HCT116 (cell line): ENCODE measurements at places on chromosomes 5 and 9. TPM values are rescaled to one million over a fixed set of nuclear protein-coding genes. Genes with fewer than 3 reads are reported as not detected.

DNA sequence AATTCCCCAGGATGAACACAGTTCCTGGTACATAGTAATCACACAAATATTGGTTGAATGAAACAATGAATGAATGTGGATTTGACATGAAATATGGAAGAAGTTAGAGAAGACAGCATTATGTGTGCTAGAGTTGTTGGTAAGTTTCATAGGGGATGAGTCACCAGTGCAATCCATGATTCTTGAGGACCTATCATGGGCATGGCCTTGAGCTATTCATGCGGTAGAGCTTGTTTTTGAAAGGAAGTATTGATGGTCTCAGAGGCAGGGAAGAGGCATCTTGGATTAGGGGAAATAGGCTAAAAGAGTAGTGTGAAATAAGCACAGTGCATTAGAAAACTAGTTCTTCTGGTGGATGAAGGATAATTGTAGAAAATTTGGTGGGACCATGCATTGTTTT is 22.1 kb downstream of the SPATA31D1 start:
- H3K36me3 ChIP-seq: no peaks in the 10 kb centered on the region
- H3K27me3 ChIP-seq: no peaks in the 10 kb centered on the region
- no peaks in the 10 kb centered on the region for H3K4me1 ChIP-seq
- H3K27ac ChIP-seq: no peak overlapping the region

MOB3B gene
- total RNA-seq: 1.2 TPM

TMEM215 gene
- total RNA-seq: not detected

TXNDC8 gene
- total RNA-seq: not detected

DNA sequence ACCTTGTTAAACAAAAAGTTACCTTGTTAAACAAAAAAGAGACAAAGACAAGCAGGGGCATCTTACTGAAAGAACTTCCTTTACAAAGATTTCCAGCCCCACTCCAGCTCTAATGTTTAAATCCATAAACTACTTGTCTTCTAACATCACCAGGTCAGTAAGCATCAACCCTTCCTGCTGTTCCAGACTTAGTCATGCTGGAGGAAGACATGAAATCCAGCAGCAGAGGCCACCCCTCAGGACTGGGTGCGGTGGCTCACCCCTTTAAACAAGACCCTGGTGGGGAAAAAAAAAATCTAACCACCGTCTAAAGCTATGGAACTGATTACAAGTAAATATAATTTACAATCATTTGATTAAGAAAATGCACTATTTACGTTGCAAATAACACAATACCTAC is 9.1 kb downstream of the PDCL start:
- no peak for DNase-seq
- peaks cover 10% of the 10 kb centered on the region for H3K4me1 ChIP-seq
- no peak overlapping the region for H3K4me3 ChIP-seq
- H3K27me3 ChIP-seq: no peaks in the 10 kb centered on the region

DNA sequence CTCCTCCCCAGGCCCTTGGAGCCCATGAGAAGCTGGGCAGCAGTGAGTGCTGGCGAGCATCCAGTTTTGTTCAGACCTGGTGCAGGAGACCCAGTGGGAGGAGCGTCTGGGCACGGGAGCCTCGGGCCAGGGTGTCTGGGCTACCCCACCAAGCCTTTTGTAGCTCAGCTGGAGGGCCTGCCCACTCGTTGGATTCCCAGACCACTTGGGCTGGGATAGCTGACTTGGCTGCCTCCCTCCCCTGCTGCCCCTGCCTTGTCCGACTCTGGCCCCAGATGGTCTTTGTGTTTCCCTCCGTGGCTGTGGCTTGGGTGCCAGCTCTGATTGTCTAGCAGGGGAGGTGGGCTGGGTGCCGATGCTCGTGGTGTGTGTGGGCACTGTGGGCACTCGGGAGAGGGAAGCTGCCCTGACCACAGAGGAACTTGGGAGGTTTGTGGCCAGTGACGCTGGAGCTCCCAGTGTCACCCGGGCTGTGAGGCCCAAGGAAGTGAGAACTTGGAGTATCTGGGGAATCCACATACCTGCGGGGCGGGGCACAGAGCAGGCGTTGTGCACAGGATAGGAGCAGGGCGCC is 47.3 kb downstream of the WNK2 start:
- no peak for DNase-seq
- no peak overlapping the region for H3K27ac ChIP-seq
- no peaks in the 10 kb centered on the region for H3K27me3 ChIP-seq
- H3K4me3 ChIP-seq: no peak overlapping the region
- peaks cover 24% of the 10 kb centered on the region for H3K4me1 ChIP-seq
- no peaks in the 10 kb centered on the region for H3K36me3 ChIP-seq

DMRT3 gene
- not detected for total RNA-seq

DNA sequence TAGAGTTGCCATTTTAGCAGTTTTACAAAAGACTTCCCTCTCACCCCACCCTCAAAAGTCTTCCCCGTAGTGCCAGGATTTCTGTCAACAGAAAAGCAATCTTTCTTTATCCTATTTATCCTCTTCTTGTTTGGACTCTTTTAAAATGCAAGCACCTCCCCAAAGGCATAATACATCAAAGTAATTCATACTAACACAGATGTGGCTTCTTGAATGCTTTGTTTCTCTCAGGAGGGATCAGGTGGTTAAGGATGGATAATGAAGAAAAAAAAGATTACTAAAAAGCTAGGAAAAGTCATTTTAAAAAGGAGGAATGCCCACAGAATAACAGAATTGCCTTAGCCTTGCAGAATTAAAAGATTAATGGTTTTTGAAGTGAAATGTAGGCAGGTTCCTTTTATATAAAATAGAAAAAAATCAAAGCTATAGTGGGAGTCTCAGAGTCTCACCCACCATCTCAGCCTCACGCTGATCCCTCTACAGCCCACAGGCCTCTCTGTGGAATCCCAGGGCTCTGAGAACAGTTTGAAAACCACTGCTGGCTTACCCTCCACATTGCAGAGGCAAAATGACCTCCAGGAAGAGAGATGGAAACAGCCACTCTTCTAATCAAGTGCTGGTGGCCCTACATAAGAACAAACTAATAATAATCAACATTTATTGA is 102.2 kb downstream of the GCNT1 start:
- no peak for DNase-seq
- no peaks in the 10 kb centered on the region for H3K4me1 ChIP-seq
- H3K36me3 ChIP-seq: no peaks in the 10 kb centered on the region
- no peak overlapping the region for H3K4me3 ChIP-seq
- no peaks in the 10 kb centered on the region for H3K27me3 ChIP-seq

DNA sequence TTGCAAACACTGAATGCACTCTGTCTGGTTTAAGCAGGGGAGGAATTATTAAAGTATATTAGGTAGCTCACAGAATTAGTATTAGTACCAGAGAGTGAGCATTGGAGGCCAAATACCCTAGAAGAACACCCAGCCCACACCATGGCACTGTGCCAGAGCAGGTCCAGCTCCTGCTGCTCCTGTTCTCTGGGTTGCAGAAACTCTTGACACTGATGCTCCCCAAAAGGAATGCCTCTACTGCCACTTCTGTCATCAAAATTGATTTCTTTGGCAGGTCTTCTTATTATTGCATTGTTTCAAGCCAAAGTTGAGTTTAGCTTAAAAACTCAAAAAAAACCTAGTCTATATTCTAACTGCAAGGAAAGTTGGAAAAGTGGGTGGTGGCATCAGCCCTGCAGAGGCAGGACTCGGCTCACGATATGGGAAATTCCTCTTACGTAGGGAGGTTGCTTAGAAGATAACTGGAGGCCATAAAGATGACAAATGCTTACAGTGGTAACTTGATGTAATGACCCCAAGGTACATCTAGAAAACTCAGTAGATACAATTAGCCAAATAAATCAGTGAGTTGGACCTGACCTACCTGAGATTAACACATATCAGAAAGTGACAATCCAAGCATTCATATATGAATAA is 123.4 kb downstream of the CD180 start:
- no peak for DNase-seq
- H3K36me3 ChIP-seq: no peaks in the 10 kb centered on the region
- no peak overlapping the region for H3K4me3 ChIP-seq

IL31RA gene
- total RNA-seq: 0.59 TPM

- H3K36me3 ChIP-seq: no peaks in the 10 kb centered on the region
- peaks cover 5% of the 10 kb centered on the region for H3K4me1 ChIP-seq
- H3K27ac ChIP-seq: no peak overlapping the region
Measured at GRCh38 chr5:132787076-132787475, 10.0 kb upstream of the SEPTIN8 start.

DNA sequence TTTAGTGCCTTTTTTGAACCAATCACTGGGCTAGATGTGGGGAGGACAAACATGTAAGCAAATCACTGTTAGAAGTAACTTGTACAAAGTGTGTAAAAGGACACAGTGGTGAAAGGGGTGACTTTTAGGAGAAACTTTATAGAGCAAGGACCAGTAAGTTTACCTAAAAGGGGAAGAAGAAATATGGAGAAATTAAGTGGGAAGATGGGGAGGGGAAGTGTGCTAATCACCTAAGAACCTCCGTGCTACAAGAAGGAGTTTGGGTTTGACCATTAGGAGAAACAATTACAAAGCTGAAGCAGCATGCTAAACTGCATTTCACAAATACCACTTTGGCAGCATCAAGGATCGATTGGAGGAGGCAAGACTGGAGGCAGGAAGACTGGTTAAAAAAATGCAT is 17.3 kb downstream of the ITGA1 start:
- no peak overlapping the region for H3K27ac ChIP-seq
- peaks cover 25% of the 10 kb centered on the region for H3K4me1 ChIP-seq
- no peaks in the 10 kb centered on the region for H3K27me3 ChIP-seq
- DNase-seq: no peak
- no peak overlapping the region for H3K4me3 ChIP-seq

RALGPS1 gene
- 7.6 TPM for total RNA-seq

- DNase-seq: no peak
- no peak overlapping the region for H3K4me3 ChIP-seq
- H3K27ac ChIP-seq: no peak overlapping the region
- no peaks in the 10 kb centered on the region for H3K4me1 ChIP-seq
- no peaks in the 10 kb centered on the region for H3K27me3 ChIP-seq
Measured at GRCh38 chr9:121024237-121024636, 25.8 kb downstream of the C5 start.

DNA sequence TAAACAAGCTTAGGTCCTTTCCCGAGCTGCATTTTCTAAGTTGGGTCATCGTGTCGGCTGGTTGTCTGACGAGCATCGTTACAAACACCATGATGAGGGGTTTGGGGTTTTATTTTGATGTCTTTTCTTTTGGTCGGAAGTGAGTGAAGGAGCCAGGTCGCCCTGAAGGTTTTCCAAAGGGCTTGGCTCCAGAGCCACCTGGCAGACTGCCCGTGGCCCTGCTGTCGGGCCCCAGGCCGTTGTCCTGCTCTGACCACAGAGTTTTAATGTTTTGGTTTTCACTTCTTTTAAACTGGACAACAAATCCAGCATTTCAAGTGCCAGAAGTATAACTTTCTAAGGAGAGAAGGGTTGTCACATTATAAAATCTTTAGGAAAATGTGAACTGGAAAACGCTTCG is 42.3 kb downstream of the TENT4A start:
- DNase-seq: no peak
- H3K27me3 ChIP-seq: no peaks in the 10 kb centered on the region
- no peak overlapping the region for H3K27ac ChIP-seq
- H3K36me3 ChIP-seq: peaks cover 54% of the 10 kb centered on the region

DNA sequence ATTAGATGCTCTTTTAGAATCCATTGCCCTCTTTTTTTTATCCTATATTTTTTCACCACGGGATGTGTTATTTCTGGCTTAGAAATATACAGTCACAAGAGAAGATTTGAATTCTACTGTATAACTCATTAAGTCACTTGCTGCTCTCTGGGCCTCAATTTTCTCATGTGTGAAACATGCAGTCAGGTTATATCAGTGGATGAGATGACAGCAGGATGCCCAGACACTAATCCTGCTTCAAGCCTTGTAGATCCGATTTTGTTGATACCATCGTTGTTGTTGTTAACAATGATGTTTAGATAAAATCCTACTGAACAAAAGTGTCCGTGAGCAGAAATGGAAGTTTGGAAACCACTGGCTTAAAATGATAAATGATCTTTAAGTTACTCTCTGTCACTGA is 421.9 kb upstream of the DMAC1 start:
- H3K4me3 ChIP-seq: no peak overlapping the region
- H3K36me3 ChIP-seq: no peaks in the 10 kb centered on the region
- no peak overlapping the region for H3K27ac ChIP-seq
- no peak for DNase-seq

- H3K4me1 ChIP-seq: no peaks in the 10 kb centered on the region
- no peak overlapping the region for H3K27ac ChIP-seq
- no peaks in the 10 kb centered on the region for H3K27me3 ChIP-seq
- no peaks in the 10 kb centered on the region for H3K36me3 ChIP-seq
- no peak for DNase-seq
Measured at GRCh38 chr5:81164936-81165335, 68.2 kb upstream of the CKMT2 start.

- H3K27me3 ChIP-seq: no peaks in the 10 kb centered on the region
- H3K27ac ChIP-seq: no peak overlapping the region
- peaks cover 15% of the 10 kb centered on the region; the same call in 1 of the 2 replicates for H3K4me1 ChIP-seq
- DNase-seq: peak; percentile 66
- H3K36me3 ChIP-seq: no peaks in the 10 kb centered on the region
- peak overlapping the region; percentile 51 for H3K4me3 ChIP-seq
Measured at GRCh38 chr5:160439205-160439600, 17.5 kb downstream of the PTTG1 start.

GRCh38 chr5:63822614-63823013 is 139.6 kb downstream of the HTR1A start:
- no peak overlapping the region for H3K4me3 ChIP-seq
- no peaks in the 10 kb centered on the region for H3K27me3 ChIP-seq
- H3K27ac ChIP-seq: no peak overlapping the region
- H3K36me3 ChIP-seq: no peaks in the 10 kb centered on the region
- H3K4me1 ChIP-seq: no peaks in the 10 kb centered on the region

GRCh38 chr5:98349251-98349989 is 424.0 kb upstream of the RGMB start:
- peak; percentile 8 for DNase-seq
- H3K36me3 ChIP-seq: no peaks in the 10 kb centered on the region
- no peak overlapping the region for H3K27ac ChIP-seq
- H3K4me3 ChIP-seq: no peak overlapping the region
- no peaks in the 10 kb centered on the region for H3K4me1 ChIP-seq

DNA sequence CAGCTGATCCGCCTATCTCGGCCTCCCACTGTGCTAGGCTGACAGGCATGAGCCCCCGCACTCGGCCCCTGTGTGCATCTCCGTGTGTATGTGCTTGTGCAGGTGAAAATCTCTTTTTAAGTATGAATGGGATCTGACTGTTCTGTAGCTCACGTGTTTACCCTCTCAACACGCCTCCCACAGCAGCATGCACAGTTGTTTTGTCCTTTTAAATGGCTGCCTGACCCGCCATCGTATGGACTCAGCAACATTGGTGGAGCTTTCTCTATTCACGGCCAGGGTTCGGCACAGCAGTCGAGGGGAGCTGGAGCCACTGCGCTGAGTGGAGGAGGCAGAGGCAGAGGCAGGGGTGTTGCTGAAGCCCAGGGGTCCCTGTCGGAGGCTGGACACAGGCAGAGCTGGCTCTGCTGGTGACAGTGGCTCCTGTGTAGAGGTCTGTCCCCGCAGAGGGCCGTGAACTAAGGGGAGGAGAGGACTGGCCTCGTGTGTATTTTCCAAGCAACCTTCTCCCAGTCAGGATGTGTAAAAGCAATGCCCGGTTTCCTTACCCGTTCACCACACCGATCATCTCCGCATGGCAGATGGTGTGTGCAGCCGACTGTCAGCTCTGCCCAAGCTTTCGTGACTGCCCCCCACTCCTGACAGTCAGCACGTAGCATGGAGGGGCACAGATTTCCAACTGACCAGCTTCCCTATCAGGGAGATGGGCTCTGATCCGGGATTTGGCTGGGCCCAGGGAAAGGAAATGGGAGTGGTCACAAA is 37.3 kb downstream of the MRPL36 start:
- H3K4me3 ChIP-seq: no peak overlapping the region
- no peaks in the 10 kb centered on the region for H3K4me1 ChIP-seq
- no peak for DNase-seq
- H3K27ac ChIP-seq: no peak overlapping the region
- H3K36me3 ChIP-seq: no peaks in the 10 kb centered on the region

ABLIM3 gene
- total RNA-seq: 14.3 TPM
